Stimulated activated CD4-positive, alpha-beta T cell treated with anti-CD3 and anti-CD28 coated beads, TNF-alpha, amount 100 ng/mL, for 48 hours (primary cell): ENCODE measurements at places on chromosomes 4 and X.

DNA sequence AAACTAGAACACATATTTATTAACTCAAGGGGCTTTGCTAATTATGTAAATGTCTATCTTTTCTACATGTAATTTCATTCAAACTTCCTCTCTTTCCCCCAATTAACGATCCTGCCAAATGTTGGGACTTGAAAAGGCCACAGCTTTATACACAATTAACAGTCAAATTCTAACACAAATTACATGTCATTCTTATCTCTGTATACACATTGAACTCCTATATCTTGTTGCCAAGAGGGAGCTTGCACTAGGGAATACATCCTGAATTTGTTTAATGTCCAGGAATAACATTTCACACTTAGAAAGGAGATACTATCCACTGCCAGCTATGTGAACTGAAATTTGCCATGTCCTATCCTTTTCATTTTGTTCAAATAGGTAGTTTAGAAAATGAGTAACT lies 38.9 kb upstream of the MAB21L2 start:
- DNase-seq: no peak

- no peak for DNase-seq
Measured at GRCh38 chr4:107838861-107839565, 14.3 kb downstream of the SGMS2 start.

- DNase-seq: no peak
Measured at GRCh38 chrX:24260842-24261550, 52.9 kb downstream of the SUPT20HL2 start.

DNA sequence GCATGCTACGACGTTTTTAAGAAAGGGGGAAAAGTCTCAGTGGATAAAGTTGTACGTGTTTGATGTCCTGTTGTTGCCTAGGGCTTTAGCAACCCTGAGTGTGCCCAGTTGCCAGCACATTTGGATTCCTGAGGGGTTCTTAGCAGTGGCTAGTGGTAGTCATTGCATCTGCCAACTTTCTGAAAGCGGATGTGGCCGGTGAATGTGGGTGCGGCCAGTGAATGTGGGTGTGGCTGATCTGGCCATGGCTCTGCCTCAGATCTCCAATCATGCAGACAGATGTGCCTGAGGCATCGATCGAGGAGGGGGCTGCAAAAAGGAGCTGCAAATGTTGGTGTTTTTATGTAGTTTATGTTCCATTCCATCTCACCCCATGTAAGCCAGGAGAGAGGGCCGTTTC lies 41.5 kb upstream of the FAT1 start:
- DNase-seq: no peak

DNA sequence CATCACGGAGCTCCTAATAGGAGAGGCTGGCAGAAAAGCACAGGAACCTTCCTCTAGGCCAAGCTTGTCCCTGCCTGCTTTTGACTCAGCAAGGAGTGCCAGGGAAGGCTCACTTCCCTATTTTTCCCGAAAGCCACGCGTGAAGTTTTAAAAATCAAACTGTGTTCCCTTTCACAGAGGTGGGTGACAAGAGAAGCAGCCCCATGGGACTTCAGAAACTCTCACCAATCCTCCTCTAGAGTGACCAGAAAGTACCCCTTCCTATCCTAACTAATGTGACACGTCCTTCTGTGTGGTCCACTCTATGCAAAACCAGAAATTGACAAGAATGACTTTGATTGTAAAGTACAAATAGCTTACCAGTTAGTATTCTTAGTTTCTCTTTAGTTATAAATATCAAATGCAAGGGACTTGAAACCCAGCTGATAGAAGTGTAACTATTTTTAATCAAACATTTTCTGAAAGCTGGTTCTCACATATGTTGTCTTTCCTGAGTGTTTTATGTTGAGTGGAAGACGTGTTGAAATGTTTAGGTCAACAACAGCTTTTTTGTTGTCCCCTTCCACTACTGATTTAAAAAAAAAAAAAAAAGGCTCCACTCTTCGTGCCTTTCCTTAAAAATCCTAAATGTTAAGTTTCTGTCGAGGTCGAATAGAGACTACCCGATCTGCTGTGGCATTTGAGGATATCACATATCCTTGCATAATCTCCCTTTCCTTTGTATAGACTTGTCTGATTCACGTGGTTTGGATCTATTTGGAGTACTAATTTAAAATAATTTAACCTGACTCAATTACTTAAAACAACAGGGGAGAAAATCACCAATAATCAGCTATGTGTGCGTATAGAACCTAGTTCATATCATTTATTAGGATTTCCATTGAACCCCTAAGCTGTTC lies 42.1 kb downstream of the NFKB1 start:
- DNase-seq: no peak

DNA sequence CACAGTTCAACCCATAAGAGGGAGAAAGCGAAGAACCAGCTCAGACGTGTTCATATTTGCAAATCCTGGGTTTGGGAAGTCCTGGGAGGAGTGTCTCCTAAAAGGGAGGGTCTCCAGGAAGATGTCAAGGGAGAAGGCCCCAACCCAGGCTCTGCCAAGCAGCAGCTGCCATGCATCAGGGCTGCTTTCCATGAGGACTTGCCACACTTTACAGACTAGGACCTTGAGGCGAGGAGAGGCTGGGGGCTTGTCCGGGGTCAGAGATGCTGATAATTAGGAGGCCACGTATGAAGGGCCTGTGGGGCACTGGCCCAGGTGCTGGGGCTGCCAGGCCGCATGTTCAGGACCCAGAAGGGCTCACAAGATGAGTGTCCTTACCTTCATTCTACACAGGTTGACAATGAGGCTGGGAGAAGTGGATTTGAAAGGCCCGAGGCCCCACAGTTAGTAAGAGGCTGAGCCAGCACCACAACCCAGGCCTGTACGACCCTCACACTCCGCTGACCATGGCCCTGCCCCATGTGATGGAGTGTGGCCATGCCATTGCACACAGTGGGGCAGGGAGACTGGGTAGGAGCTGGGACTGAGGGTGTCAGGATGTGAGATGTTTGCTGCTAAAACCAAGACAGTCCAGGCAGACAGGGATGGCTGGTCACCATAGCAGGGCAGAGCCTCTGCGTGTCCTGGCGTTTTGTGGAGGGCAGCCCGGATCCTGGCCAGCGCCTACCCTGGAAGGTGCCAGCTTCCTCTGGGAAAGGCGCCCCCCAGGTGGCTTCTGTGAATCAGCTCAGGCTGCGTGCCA lies 94.8 kb downstream of the PSAPL1 start:
- no peak for DNase-seq

DNA sequence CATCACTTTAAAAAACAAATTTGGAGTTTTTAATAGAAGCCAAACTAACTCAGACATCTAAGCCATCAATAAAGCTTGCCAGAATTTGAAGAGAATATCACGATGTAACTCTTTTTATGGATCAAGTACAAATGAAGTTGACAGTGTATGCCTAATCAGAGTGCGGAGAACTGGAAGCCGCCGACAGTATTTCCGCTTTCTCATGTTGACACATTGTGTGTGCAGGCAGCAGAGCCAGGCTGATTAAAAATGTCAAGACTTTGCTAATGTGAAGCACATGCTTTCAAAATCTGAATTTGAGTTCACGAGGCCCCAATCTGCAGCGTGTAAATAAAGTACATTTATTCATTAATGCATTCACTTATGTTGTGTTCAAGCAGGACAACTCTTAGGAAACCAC lies 161.2 kb downstream of the TENM3 start:
- no peak for DNase-seq

DNA sequence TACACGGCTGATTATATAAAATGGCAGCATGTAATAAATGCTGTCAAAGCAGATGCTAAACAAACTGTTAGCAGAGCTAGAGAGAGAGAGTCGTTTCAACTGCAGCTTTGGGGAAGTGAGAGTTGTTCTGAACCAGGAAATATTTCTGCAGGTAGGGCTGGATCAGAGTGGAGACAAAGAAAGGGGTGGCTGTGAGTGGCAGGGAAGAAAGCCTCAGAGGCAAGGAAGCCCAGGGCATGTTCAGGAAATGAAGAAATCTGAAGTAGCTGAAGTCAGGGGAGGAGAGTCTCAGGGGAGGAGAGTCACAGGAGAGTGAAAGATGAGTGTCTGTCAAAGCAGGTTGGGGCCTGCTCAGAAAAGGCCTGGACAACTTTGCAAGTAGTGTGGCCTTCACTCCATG lies 48.4 kb upstream of the RPS6KA3 start:
- no peak for DNase-seq

- DNase-seq: no peak
Measured at GRCh38 chr4:19375136-19375804, 876.4 kb upstream of the SLIT2 start.

GRCh38 chr4:100420571-100420970 lies 97.3 kb downstream of the EMCN start:
- DNase-seq: no peak

- no peak for DNase-seq
Measured at GRCh38 chrX:19810006-19810774, 77.2 kb downstream of the SH3KBP1 start.

GRCh38 chr4:144362366-144362765 lies 221.8 kb upstream of the GYPA start:
- DNase-seq: no peak

GRCh38 chr4:60482921-60483351 lies 717.2 kb upstream of the ADGRL3 start:
- no peak for DNase-seq

GRCh38 chr4:123559955-123560871 lies 163.6 kb downstream of the SPRY1 start:
- no peak for DNase-seq

DNA sequence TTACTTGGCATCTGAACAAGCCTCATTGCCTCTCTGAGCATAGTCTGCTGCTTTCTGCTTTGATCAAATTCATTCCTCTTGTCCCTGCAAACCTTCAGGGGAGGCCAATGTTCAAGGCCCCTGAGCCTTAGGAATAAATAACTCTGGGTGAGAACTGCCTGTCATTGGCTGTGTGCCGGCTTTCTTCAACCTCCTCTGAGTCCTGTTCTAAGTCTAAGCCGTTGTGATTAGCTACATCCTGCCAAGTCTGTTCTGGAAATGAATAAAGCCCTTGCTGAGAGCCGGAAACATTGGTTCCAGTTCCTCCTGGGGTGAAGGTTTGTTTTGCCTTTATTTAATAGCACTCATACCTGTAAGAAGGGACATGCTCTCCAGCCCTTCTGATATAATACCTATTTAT lies 13.8 kb downstream of the RNF4 start:
- no peak for DNase-seq

- no peak for DNase-seq
Measured at GRCh38 chr4:82801910-82802521, 3.4 kb upstream of the SCD5 start.

- DNase-seq: no peak
Measured at GRCh38 chr4:69600013-69600412, 39.4 kb downstream of the UGT2A2 start.

GRCh38 chr4:83010111-83010521 lies 507 bp downstream of the LIN54 start:
- no peak for DNase-seq

DNA sequence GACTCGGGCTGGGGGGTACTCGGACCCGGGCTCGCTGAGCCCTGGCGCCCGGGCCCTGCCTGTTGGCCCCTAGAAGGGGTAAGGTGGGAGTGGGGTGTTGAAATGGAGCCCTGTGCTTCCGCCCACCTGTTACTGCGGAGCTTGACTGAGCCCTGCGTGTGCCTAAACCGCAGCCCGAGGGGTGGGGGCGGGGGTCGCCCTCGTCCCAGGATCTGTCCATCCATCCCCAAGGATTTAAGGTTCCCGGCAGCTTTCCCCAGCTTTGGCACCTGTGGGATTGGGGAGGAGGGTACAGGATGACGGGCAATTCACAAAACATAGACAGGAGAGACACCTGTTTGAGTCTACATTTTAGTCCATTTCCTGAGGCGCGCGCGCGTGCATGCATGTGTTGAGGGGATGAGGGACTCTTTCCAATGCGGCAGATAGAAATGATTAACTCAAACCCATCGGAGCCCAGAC lies 779 bp downstream of the GABRQ start:
- DNase-seq: no peak

DNA sequence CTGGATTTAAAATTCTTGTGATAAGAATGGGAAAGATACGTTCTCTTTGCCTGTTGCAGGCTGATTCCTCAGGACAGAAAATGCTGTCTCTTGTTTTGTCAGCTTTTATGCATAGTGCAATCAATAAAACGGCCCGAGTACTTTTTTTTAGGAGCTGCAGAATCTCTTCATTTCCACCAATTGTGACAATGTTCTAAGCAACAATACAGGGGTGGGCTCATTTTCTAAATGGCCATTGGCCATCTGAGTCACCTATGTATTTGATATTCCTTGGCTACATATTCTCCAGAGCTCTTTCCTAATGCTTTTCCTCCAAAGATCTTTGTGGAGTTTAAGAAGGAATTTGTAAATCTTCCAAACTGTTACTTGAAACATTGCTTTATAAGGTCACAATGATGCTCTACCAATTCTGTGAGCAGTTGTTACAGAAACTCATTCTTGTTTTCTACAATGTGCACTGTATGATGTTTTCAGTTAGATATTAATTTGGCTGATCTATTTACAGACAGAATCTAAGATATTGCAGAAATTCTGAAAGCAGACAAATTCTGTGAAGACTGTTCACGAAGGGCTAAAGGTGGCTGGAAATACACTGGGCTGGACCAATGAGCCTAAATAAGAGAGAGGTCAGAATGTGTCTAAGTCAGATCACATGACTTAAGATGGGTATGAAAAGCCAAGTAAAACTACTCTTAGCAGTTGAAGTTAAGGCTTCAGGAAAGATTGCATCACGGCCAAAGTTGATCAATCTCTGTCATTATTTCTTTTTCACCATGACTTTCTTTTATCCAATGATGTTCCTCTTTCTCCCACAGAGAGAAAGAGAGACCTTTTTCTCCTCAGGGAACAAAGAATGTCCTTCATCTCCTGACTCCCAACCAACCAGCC lies 33.4 kb downstream of the TAPT1 start:
- DNase-seq: no peak

GRCh38 chr4:86652332-86652932 lies 58.3 kb downstream of the PTPN13 start:
- no peak for DNase-seq

DNA sequence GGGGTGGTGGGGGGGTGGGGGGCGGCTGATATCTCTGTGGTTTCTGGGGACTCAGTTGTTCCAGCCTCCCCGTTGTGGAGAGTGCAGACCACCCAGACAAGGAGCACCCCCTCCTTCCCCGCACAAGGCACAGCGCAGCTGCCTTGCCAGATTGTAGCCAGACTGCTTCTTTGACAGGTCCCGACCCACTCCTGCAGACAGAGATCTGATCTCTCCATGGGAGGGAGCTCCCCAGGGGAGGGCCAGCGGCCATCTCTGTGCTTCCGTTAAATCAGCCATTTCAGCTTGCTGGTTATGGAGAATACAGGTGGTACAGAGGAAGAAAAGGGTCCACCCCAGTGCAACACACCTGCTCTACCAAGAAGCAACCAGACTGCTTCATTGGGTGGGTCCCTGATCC lies 80.8 kb downstream of the FGF16 start:
- no peak for DNase-seq

GRCh38 chr4:69876071-69876470 lies 16.1 kb upstream of the SULT1E1 start:
- no peak for DNase-seq

DNA sequence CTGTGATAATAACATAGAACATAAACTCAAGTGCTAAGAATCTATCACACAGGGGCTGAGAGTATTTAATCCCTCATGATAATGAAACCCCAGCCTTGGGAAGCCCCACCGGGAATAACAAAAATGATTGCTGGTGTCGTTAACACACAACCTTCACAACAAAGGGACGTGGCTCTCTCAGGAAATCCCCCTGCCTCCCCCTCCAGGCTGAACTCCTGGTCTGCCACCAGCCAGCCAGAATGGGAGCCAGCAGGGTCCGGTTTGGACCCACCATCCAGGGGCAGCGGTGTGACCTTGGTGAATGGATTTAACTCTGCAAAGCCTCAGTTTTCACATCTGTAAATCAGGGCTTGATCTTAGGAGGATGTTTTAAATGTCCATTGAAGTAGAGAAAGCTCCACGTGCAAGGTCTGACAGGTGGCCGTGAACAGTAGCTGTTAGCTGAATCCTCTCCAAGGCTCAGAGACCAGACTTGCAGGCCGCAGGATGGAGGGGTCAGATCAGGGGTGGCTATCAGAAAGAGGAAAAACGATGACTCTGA lies 46.5 kb downstream of the ABLIM2 start:
- no peak for DNase-seq
